Activated CD4-positive, CD25-positive, alpha-beta regulatory T cell treated with anti-CD3 and anti-CD28 coated beads, Interleukin-2, amount 50 U/mL, for 72 hours (primary cell): ENCODE measurements at places on chromosomes 4 and X.

- DNase-seq = no peak
Measured at GRCh38 chrX:118497180-118497818, 1.7 kb downstream of the DOCK11 start.

DNA sequence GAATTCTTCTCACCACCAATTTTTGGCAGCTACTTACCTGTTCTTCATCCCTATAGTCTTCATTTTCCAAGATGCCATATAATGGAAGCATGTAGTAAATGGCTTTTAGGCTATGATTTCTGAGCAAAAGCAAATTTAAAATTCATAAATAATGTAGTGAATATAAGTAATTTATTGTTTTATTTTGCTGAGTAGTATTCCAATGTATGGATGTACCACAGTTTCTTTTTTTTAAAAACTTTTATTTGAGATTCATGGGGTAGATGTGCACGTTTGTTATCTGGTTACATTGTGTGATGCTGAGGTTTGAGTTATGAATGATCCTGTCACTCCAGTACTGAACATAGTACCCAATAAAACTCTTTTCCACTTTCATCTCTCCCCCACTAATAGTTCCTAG is 369.1 kb downstream of the IL15 start:
- no peak for DNase-seq

- DNase-seq = no peak
Measured at GRCh38 chrX:87517571-87518141, at the start of gene KLHL4. Gene KLHL4 (plus strand): TSS chrX:87517802. CDS start chrX:87517894, 92 bp downstream.

- DNase-seq = no peak
Measured at GRCh38 chr4:6625256-6625655, 15.2 kb upstream of the MRFAP1 start.

DNA sequence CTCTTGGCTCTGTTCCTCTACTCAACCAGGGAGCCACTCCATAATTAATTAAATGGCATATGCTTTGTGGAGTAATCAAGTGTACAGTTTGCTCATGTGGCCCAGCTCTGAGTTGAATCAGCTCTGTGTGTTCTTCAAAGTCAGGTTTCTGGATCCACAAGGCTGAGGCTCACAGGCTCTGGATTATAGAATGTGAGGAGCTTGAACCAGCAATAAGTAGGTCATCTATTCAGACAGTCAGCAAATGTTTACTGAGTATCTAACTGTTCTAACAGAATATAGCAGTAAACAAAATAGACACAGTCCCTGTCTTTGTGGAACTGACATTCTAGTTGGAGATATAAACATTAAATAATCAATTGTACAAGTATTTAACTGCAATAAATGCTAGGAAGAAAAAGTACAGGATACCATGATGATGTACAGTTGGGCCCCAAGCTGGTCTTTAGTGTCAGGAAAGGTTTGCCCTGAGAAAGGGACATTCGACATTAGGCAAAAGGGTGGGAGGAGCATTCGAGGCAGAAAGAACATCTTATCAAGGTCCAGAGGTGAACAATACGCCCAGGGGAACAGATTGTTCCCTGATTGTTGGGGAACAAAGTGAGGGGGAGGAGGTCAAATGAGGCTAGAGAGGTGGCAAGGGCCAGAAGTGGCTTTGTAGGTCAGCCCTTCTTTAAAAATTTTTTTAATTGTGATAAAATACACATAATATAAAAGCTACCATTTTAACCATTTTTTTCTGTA is 20.5 kb upstream of the TSR2 start:
- no peak for DNase-seq

DNA sequence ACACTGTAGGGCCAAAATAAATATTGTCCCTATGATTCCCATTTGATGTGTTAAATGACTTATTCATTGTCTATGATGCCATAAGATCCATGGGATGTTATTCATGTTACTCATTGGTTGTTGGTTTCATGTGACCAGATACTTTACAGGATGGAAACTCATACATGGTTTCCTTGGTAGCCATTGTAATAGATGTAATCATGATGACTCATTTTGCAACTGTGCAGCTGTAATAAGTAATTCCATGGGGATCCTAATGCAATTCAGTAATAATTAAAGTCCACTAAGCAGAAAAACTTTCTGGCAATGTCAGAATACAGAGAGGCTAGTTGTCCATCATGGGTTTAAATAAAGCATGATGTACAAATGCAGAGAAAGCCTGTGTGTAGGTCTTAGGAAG is 389.7 kb upstream of the NR3C2 start:
- DNase-seq = no peak

DNA sequence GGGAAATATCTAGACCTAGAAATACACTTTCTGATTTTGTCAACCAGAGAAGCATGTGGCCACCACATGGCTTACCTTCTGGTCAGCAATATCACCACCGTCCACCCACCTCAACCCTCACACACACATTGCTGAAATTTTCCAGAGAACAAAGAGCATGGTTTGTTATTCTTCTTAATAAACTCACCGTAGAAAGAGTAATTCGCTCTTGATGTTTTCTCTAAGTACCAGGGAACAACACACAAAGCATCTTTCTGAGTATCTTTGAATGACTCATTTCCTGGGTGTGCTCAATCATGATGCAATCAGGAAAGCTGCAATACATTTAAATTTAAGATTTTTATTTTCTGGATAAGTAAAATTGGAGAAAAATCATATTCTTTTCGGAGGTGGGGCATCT is 24.7 kb upstream of the LRAT start:
- DNase-seq = no peak

DNA sequence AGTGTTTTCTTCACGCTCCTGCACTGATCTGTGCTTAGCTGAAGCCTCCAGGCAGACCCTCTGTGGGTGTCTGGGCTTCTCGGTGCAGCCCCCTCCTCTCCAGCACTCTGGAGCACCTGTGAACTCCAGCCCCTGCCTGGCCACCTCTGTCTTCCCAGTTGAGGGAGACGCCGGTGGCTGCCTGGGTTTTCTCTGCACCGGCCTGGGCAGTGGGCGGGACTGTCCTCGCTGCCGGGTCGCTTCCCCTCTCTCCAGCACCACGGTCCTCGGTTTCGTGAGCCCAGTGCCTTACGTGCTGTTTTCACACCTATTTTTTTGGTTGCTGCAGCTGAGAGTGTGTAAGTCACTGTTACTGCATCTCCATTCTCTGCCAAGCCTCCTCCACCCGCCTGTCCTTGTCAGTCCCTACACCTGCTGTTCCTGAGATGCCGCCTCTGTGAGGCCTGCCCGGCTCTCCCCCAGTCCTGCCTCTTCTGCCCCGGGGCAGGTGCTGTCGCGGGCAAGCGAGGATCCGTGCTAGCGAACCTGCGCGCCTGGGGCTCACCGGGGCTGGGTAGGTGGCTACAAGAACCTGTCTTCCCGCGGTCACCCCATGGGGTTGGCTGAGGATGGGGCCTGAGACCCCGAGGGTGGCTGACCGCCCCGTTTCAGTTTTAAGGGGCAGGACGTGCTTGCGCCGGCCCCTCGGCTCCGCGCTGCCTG is 2.4 kb upstream of the FGFRL1 start:
- peak; percentile 54 for DNase-seq

DNA sequence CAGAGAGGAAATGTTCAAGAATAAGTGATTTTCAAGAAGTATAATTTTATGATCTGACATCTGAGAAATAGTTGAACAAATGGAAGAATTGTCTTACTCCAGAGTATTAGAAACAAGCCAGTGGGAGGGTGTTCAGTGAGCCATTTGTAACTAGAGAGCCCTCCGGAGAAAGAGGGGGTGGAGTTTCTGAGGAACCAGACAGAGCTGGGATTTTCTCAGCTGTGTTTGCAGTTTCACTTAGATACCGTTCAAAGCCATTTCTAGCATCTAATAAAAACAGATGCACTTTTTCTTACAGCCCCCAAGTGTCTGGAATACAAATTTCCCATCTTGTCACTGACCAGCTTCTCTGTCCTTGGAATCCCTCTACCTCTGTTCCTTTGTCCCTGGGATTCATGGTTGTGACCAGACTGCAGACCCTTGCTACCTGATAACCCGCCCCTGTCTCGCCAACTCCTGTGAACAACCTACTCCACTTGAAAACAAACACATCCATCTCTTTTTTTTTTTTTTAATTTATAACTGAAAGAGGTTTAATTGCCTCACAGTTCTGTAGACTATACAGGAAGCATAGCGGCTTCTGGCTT is 132.8 kb upstream of the KLF3 start:
- no peak for DNase-seq
